Thymus (tissue), 14 donors: ENCODE measurements at places on chromosomes 3 and 15.

GRCh38 chr3:50674349-50675178 is at the start of gene DOCK3:
Gene DOCK3, plus strand, starts transcription at chr3:50674927. Its CDS starts 337 bp downstream, at chr3:50675264.
- peak; percentile 51 for DNase-seq

GRCh38 chr3:120348065-120348990 is 826 bp downstream of the LRRC58 start:
- DNase-seq: no peak

DNA sequence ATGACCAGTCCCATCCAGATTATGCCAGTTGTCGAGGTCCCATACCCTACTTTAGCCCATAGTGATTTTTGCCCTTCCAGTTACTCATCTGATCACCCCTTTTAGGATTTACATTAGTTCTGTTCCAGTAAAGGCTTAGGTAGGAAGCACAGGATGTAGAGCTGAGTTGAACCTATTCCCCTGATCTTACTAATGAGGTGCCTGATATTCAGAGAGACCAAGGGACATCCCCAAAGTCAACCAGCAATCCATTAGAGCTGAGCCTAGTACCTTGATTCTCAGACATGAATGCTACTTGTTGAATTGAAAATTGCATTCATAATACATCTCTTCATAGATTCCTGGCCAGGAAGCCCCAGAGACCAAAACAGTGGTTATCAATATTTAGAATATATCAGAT is 24.7 kb downstream of the CTDSPL start:
- DNase-seq: no peak

DNA sequence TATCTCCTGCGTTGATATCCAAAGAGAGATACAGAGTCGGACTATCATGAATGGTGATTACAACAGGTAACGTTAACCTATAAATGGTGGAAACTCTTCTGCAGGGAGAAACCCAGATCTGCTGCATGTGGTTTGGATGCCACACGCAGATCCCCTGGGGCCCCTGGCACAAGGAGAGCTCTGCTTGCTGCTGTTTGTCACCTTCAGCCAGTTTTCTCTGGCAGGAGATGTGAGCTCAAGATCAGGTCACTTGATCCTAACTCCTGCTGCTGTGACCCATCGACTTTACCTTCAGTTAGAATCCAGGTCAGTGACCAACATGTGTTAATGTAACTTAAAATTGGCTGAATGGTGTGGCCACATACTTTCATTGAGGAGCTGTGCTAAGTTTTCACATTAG is 23.8 kb upstream of the GPR171 start:
- no peak for DNase-seq

DNA sequence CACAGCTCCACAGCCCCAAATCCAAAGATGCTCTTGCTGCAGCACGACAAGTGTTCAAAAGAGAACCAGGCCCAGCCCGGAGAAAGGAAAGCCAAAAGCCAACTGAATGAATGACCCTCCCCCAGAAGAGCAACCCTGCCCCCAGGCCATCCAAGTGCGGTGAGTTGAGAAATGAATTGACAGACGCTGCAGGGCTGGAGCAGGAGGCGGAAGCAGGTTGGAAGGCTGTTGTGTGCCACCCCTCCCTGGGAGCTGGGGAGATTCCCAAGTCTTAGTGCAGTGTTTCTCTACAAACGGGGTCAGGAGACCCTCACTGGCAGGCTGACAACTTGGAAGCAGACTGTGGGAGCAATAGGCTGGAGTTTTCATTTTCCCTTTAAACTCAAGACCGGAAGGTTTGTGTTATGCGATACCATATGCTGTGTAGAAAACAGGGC is 3.5 kb upstream of the SPTBN5 start:
- no peak for DNase-seq

DNA sequence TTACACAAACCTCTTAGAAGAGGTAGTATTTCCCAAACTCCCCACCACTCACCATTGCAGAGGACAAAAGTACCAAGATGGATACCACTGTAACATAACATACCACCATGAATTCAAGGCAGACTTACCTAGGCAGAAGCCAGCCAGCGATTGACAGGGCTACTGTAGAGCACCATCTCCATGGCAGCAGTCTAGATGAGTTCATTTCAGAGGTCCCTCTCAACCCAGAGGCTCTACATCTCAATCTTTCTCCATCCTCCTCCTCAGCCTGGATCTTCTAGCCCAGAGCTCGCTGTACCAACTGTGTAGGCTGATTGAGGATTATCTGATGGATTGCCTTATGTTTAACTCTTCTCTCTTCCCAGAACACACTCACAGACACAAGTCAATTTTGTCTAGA is 2.0 kb upstream of the PLIN1 start:
- DNase-seq: no peak

GRCh38 chr3:17967111-17967510 is 224.7 kb upstream of the TBC1D5 start:
- no peak for DNase-seq

DNA sequence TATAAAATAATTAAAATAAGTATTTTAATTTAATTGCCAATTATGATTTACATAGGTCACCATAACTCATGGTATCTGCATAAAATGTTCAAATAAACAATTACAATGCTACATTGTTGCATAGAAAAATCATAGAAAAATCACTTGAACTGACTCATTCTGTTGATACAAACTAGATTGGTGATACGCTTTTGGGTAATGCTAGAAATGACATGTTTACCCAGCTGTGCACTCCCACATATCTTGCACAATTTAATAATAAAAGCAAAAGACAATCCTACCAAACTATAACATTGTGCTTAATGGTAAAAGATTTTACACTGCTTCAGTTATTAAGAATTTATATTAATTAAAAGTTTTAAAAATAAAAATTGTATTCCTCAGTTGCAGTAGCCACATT is 45.8 kb upstream of the FBXL22 start:
- no peak for DNase-seq

DNA sequence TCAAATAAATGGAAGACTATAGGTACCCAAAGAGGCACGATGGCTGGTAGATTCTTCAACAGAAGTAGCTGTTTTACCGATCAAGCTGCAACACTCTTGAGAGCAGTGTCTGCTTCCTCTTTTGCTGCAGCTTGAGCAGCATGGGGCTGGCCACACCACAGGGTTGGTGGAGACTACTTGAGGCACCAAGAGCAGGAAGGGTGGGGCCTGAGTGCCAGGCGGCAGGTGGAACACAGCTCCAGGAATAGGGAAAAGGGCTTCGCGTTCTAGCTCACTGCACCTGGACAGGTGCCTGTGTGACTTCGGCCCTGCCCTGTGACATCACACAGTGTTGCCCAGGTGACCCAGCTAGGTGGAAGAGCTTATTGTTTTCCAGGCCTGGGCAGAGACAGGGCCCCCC is at the start of gene CCDC33:
CCDC33 (plus strand) TSS at position 365 of the 400 bp plus-strand sequence. CDS start 394 bp downstream, outside the sequence.
- peak; percentile 48 for DNase-seq

- DNase-seq: no peak
Observed at GRCh38 chr3:185729337-185730055, 95.3 kb downstream of the IGF2BP2 start.

GRCh38 chr3:117434661-117435412 is 725.3 kb downstream of the TUSC7 start:
- no peak for DNase-seq

DNA sequence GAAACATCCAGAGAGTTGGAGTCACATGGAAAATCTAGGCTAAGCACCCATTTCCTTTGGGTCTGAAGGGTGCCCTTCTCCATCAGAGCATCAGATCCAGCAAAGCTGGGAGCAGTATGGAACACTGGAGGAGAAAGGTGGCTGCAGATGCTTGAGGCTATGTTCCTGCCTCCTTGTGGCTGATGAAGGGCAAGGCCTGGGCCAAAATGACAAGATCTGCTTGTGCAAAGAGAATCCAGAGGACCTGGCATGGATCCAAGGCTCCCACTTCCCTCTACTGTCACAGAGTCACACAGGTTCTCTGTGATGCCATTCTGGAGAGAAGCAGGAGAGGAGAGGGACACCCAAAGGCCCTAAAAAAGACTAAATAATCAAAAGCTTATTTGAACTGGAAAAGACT is 9.2 kb upstream of the ATP8B4 start:
- no peak for DNase-seq

DNA sequence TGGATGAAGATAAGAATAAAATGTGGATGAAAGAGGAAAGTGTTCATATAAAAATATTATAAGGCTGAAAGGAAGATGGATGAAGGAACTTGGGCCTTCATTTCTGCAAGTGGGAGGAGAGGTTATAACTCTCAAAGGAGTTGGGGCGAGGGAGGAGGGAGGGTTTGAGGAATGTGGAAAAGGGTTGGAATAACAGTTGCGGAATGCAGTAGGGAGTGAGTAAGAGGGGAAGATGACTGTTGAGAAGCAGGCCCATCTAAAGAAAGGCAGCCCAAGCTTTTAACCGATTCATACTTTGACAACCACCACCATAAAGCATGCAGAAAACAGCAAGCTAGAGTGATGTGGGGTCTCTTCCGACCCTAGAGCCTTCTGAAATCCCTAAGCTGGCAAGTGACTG is 8.3 kb upstream of the TM4SF4 start:
- DNase-seq: no peak

- DNase-seq: no peak
Observed at GRCh38 chr15:71323082-71323481, 207.8 kb downstream of the THSD4 start.

GRCh38 chr3:131735116-131735515 is 232.3 kb upstream of the MRPL3 start:
- DNase-seq: no peak

DNA sequence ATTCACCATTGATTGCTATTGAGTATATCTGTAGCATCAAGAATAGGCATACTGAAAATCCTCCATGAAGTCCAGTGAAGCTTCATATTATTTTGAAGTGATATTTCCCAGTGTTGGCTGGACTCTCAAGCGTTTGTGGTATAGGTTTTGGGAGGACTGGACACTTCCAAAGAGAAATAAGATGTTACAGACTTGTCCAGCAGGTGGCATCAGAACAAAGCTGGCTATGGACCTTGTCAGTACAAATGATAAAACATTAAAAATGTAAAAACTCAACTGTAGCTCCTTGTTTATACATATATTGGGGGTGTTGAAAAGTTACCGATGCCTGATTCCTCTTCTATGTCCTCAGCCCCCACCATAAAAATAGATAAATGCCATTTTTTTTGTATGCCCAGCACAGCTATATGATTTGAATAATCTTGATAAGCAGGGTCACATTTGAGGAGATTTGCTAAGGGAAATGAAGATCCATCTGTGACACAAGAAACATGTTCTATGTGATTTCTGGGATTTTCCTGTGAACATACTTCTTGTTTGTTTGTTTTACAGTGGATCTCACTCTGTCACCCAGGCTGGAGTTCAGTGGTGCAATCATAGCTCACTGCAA is 54.5 kb upstream of the GOLGA6B start:
- DNase-seq: peak; percentile 53

DNA sequence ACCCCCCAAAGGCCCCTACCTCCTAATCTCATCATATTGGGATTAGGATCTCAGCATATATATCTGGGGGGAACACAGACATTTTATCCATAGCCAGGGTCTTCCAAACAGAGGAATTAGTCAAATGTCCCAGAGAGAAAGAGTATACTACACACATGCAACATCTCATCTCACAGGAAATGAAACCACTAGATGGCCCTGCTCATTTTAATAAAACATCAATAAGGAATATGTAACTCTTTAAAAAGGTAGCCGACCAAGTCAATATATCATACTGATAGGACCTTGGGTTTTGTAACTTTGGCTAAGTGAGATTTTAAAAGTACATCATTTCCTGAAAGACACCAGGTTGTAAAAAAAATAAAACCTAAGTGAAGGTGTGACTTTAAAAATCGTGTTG is 45.6 kb upstream of the THSD4 start:
- no peak for DNase-seq

- DNase-seq: no peak
Observed at GRCh38 chr3:153574445-153574844, 412.4 kb downstream of the RAP2B start.

DNA sequence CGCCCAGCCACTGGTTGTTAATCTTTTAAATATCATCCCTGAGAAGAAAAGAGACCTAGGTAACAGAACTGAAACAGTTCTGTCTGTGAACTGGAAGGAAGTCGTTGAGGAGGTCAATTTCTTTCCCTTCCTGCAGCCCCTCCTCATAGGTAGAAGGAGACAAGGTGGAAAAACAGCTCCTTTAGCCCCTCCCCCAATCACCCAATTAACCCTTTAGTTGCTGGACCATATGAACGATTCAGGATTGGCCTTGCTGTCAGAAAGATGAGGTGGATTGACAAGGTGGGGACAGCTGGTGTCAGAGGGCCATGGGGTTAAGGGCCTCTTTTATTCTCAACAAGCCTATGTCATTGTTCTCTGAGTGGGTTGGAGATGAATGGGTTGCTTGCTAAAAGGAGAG is 36.0 kb upstream of the ZNF445 start:
- DNase-seq: no peak

DNA sequence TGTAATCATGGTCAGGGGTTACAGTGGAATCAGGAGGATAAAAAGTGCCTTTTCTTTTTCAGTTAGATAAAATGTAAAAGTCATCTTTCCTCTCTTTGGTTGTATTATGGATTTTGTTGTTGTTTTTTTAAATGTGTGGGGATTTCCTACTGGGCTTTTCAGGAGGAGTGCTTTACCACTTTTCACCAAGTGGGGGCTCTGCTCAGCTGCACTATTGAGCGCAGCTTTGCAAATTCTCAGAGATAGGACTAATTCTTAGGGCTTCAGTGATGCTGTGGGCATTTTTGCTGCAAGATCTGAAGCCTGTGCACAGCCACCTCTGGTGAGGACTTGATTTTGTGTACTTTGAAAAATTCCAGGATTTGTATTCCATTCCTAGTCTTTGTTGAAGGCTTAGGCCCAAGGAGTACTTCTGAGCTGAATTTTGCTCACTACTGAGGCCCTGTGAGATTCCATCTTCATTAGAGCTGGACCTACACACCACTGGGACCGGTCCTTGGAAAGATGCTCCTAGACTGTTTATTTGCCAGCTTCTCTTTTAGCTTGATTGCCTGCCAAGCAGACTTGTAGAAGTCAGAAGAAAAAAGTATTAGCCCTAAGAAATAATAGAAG is 7.5 kb downstream of the GNB5 start:
- DNase-seq: peak; percentile 27

DNA sequence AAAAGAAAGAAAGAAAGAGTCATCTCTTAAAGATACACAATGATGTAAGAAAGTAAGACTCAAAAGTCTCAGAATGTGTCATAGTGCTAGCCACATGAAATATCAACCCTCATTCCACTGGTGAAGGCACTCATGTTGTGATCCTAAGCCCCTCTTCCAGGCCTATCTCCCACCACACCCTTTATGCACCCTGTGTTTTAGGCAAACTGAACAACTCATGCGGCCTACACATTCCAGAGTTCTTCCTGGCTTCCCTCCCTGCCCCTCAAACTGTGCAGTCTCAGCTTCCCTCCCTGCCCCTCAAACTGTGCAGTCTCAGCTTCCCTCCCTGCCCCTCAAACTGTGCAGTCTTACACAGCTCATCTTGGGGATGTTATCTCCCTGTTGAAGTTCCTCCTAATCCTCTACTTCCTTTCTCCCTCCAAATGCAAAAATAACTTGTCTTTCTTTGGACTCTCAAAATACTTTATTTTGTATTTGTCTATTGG is 69.0 kb upstream of the FNDC3B start:
- DNase-seq: no peak
